ENCODE measurements at places on chromosomes 11 and 22.
A peak's percentile ranks its signal among the peaks of the same experiment; 100 is the strongest.

GRCh38 chr11:116602637-116602942 lies 170.2 kb downstream of the BUD13 start:
- DNase-seq, result no peak

- DNase-seq, result no peak
These were observed 199.1 kb upstream of the NCAM1 start for GRCh38 chr11:112761911-112762706.

DNA sequence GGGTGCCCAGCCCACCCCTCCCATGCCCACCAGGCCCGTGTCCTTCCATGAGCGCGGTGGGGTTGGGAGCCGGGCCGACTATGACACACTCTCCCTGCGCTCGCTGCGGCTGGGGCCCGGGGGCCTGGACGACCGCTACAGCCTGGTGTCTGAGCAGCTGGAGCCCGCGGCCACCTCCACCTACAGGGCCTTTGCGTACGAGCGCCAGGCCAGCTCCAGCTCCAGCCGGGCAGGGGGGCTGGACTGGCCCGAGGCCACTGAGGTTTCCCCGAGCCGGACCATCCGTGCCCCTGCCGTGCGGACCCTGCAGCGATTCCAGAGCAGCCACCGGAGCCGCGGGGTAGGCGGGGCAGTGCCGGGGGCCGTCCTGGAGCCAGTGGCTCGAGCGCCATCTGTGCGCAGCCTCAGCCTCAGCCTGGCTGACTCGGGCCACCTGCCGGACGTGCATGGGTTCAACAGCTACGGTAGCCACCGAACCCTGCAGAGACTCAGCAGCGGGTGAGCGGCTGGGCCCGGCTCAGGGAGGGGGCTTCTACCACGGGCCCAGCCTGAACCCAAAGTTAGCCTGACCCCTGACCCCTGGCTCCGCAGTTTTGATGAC lies 3.0 kb downstream of the PKP3 start:
- no peak for DNase-seq

GRCh38 chr22:22744412-22745224 lies 100.2 kb downstream of the GGTLC2 start:
- no peak for DNase-seq

DNA sequence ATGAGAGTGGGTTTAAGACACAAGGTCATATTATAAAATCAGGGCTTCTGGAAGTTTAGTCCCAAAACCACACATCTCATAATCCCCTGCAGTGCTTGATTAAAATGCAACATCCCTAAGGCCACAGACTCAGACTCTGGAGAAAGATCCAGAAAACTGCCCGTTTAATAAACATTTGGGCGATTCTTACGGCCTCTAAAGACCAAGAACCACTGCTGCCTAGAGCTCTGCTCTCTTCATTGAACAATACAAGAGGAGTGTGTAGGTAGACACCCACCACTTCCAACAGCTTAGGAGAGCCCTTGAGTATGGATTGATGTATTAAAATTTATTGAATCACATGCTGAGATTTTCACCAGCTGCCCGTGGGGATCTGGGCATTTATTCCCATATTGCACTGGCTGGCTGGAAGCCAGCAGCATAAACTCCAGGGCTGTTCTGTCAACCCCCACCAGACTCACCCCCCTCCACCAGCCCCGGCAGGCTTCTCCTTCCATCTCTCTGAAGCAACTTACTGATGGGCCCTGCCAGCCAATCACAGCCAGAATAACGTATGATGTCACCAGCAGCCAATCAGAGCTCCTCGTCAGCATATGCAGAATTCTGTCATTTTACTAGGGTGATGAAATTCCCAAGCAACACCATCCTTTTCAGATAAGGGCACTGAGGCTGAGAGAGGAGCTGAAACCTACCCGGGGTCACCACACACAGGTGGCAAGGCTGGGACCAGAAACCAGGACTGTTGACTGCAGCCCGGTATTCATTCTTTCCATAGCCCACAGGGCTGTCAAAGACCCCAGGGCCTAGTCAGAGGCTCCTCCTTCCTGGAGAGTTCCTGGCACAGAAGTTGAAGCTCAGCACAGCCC lies 749 bp upstream of the BEST1 start:
- peak; percentile 63 for DNase-seq

GRCh38 chr11:47415949-47416472 lies 7.6 kb downstream of the SLC39A13 start:
- peak; percentile 79 for DNase-seq

GRCh38 chr11:1938343-1939005 lies 8.7 kb upstream of the MRPL23 start:
- no peak for DNase-seq

- no peak for DNase-seq
These were observed 25.5 kb upstream of the CYP2D6 start for GRCh38 chr22:42156121-42156520.

DNA sequence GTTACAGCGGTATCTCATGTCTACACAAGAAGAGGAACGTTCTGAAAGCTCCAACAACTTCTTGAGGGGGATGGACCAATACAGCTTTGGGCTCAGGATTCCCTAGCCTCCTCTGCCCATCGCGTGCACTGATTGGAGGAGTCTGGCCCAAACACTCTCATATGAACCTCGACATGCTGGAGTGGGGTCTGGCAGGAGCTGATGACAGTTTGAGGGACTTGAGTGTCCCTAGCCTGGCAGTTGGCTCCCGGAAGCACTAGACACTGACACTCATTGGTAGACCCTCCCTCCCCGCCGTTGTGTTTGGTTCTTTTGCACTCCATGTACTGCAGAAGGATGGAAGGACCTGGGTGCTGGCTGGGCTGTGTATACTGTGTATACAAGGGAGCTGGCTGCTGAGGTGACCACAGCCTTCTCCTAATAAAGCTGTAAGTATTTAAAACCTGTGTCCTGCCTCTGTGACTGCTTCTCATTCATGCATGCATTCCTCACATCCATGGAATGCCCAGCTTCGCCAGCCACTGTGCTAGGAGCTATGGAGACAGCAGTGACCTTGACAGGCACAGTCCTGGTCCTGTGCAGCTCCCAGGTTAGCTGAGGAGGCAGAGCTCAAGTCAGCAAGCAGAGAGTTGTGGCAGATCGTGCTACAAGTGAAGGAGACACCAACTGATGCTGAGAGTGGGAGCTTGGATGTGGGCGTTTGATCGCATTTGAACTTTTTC lies 27.9 kb downstream of the ADAMTS15 start:
- no peak for DNase-seq

DNA sequence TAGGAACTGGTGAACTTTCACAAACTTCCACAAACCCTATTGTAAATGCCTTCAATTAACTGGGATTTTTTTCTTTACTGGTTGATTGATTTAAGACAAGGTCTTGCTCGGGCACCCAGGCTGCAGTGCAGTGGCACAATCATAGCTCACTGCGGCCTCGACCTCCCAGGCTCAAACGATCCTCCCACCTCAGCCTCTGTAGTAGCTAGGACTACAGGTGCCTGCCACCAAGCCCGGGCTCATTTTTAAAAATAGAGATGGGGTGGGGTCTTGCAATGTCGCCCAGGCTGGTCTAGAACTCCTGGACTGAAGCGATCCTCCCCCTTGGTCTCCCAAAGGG lies 35.7 kb upstream of the POLA2 start:
- DNase-seq, result no peak

- DNase-seq, result no peak
These were observed 4.0 kb upstream of the FCHSD2 start for GRCh38 chr11:73145986-73146575.

GRCh38 chr11:8987446-8987845 lies 16.4 kb downstream of the NRIP3 start:
- no peak for DNase-seq

GRCh38 chr22:48738204-48738980 lies 1089.3 kb downstream of the BRD1 start:
- DNase-seq, result no peak

GRCh38 chr11:41866525-41866924 lies 407.1 kb upstream of the LRRC4C start:
- no peak for DNase-seq

- no peak for DNase-seq
These were observed 30.3 kb downstream of the NF2 start for GRCh38 chr22:29633514-29634312.

DNA sequence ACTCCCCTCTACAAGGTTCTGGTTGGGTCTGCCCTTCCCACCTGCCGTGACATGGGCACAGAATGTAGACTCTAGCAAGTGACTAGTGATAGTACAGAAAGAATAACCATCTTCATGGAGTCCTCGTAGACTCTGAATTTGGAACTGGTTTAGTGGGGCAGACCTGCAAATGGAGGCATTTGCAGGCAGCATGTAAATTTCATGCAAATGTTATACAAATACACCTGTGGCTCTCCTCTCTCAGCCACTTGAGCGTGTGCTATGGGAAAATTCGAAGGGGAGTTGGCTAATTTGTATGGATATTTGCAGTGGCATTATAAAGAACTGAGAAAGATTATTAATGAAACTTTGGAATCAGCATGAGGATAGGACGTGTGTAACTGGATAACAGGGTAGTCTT lies 85.0 kb downstream of the SCN3B start:
- DNase-seq, result no peak

GRCh38 chr11:2419638-2420501 lies 19.3 kb downstream of the TSSC4 start:
- DNase-seq, result peak; percentile 83

DNA sequence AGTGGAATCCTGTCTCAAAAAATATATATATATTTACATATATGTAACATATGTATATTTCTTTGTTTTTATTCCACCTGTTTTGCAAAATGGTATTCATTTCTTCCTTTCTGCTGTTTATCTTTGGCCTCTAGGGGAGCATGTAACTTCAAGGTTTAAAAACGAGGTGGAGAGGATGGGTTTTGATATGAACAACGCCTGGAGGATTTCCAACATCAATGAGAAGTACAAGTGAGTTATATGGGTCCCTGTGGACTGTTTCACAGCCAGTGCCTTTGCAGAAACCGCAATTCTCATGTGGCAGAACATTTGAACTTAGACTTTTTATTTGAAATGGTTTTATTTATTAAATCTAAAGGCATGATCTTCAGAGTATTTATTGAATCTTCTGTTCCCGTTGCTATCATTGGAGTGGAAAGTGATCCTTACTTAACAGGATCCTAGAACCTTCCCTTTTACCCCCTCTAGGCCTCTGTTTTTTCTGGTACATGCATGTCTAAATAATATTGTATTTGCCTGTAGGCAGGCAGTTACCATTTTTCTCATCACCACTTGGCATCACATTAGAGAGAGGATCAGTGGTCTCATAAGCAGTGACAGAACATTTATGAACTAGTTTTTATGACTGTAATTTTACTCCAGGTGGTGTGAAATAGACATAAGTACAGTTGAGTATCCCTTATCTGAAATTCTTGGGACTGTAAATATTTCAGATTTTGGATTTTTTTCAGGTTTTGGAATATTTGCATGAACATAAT lies 81.5 kb upstream of the HORMAD2 start:
- no peak for DNase-seq

DNA sequence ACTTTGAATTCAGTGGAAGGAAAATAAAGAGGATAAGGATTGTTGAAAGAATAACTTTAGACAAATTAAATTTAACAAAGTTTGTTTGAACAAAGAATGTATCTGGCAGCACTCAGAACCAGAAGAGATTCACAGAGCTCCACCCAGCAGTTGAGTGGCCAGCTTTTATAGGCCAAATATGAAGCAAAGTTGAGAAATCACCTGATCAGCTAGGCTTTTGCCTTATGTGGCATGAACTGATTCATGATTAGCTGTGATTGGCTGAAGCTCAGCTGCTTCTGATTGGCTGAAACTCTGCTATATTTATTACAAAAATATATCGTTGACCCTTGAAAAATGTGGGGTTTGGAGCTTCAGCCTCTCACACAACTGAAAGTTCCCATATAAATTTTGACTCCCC lies 62.6 kb downstream of the PIWIL4 start:
- DNase-seq, result no peak

DNA sequence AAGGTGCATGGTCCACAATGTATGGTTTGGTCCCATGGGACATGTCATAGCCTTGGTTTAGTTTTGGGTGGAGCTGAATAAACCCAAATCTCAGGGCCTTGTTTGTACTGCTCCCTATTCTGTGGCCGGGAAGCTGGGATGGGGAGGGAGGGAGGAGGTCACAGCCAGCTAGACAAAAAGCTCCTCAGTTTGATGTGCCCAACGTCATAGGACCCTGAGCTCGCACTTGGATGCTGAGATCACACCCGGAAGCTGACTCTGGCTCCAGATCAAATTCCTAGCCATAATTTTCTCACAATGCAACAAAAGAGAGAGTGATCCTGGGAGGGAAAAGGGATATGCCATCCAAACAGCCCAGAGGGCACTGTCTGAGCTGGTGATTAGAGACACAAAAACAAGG lies 1.5 kb downstream of the HSPB2 start:
- no peak for DNase-seq

DNA sequence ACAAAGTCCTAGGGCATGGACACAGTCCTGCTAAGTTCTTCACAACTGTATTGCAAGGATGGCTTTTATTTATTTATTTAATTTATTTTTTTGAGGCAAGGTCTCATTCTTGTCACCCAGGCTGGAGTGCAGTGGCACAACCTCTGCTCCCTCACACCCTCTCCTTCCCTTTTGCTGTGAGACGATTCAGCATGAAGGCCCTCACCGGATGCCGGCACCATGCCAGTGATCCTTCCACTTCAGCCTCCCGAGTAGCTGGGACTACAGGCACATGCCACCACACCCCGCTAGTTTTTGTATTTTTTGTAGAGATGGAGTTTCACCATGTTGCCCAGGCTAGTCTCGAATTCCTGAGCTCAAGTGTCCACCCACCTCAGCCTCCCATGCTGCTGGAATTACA lies 17.8 kb downstream of the EED start:
- no peak for DNase-seq

GRCh38 chr11:33266393-33267215 lies 9.4 kb downstream of the HIPK3 start:
- DNase-seq, result peak; percentile 59

- DNase-seq, result no peak
These were observed 262.2 kb upstream of the UBASH3B start for GRCh38 chr11:122393209-122393860.

DNA sequence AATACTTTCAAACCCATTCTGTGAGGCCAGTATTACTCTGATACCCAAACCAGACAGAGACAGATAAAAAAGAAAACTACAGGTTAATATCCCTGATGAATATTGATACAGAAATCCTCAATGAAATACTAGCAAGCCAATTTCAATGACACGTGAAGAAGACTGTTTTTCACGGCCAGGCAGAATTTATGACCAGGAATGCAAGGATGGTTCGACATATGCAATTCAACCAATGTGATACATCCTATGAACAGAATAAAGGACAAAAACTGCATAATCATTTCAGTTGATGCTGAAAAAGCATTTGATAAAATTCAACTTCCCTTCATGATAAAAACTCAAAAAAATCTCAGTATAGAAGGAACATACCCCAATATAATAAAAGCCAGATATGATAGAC lies 44.5 kb downstream of the SLC22A24 start:
- DNase-seq, result no peak

DNA sequence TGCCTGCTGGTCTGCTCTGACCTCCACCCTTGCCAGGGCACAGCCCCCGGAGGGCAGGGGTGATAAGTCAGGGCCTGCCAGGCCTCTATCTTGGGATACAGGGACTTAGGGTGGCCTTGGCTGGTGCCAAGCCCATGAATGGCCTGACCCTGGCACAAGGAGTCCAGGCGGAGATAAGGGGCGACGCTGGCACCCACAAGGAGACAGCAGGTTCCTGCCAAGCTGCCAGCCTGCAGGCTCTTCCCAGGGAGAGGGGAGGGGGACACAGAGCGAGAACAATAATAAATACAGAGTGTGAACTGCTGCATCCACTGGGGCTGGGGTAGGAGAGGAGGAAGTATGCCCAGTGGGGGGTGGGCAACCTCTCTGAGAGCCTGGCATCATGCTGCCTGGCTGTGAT lies 978 bp downstream of the CSDC2 start:
- DNase-seq, result no peak
